ENCODE measurements at places on chromosomes 2 and 18. TPM values are rescaled to one million over a fixed set of nuclear protein-coding genes. Genes with fewer than 3 reads are reported as not detected.

DNA sequence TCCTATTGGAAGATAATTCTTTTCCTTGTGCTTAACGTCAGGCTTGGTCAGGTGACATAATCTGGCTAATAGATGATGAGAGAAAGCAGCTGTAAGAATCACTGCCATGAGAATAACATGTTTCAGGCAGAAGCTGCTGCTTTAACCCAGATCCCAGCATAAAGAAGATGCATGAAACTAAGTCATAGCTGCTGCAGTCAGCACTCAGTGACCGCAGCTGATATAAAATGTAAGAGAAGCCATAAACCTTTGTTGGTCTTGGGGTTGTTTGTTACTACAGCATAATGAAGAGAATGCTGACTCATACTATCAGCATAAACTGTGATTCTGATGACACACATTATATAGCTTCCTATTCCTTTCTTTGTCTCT lies 274.3 kb upstream of the TRIB2 start:
- DNase-seq, result no peak

- no peak for DNase-seq
Measured at GRCh38 chr2:33528441-33528950, 52.0 kb downstream of the RASGRP3 start.

Gene BOLL
- polyA plus RNA-seq, result 2.2 TPM

Gene SNTG2
- 0.31 TPM for polyA plus RNA-seq

All from muscle of arm (tissue), 14 donors.